Type B pancreatic cell (in vitro differentiated cells): ENCODE measurements at places on chromosomes 1 and 21. TPM values are rescaled to one million over a fixed set of nuclear protein-coding genes. Genes with fewer than 3 reads are reported as not detected.

Gene BEST4
- total RNA-seq = 0.48 and 0.99 TPM in 2 replicates

Gene CFHR4
- not detected in 2 replicates for total RNA-seq

Gene OR2L8
- not detected in 2 replicates for total RNA-seq

Gene ZNF593OS
- total RNA-seq = not detected in 2 replicates

Gene FCGR3B
- not detected in 2 replicates for total RNA-seq
